ENCODE measurements at places on chromosomes 3 and 15. TPM values are rescaled to one million over a fixed set of nuclear protein-coding genes. Genes with fewer than 3 reads are reported as not detected.

- no peak for DNase-seq
These were observed 23.7 kb upstream of the PRTG start for GRCh38 chr15:55766676-55767075.

DNA sequence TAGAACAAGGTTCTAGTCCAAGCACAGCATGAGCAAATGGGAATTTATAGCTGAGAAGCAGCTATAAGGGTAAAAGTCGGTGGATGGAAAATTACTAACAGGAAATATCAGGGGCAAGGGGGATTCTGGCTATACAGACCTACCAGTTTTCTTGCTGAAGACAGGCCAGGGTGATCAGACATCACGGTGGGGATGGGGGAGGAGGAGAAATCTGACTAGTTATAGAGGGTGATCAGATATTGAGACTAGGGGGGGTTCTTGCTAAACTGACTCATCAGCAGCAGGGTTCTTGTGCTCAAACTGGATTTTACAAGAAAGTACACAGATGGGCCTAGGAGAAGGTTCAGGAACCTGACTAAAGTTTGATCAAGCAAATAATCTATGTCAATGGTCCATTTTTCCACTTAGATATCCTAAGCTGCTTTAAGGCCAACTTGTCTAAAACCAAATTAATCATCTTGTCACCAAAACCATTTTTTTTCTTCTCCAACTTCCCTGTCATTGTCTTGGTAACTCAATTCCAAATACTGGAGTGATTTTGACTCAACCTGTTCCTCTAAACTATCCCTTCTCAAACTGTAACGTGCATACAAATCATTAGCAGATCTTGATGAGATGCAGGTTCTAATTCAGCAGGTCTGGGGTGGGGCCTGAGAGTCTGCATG is 4.6 kb downstream of the TMEM212 start:
- no peak for DNase-seq

- DNase-seq = peak; percentile 16
These were observed 75.6 kb downstream of the MCTP2 start for GRCh38 chr15:94306700-94307650.

DNA sequence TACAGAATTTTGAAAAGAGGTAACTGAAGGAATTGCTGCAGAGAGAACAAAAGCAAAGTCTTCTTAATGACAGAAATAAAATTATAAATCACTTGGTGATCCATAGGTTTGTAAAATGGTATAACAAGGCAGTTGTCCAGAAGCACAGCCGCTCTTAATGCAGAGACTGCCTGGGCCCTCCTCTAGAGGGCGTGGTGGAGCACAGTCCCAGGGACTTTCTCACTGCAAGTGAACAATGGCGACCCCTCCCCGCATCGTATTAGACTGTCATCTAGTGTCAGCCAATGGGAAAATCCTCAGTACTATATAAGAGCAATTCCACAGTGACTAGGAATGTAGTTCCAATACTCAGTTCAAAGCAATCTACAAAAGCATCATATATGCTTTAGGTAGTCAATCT is 26.4 kb upstream of the ZBED2 start:
- no peak for DNase-seq

IL12A gene
- 1.2 TPM for total RNA-seq

ZNF620 gene
- 0.99 TPM for total RNA-seq

PODXL2 gene
- total RNA-seq = 3.4 TPM

DNA sequence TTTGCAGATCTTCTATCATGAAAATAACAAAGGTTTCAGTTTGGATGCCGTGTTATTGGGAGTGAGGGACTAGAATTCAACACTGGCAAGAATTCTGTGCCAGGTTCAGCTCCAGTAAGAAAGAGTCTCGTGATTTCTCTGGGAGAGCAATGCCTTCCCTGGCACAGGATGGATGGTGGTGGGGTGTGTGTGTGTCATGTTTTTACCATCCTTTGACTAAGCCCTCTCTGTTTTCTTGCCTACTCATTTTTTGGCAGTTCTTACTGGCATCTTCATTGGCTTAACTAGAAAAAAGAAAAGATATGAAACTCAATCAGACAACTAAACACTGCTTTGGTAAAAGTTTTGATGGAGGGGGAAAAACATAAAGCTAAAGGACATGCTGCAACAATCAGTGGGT is 86.6 kb downstream of the FMN1 start:
- peak; percentile 40 for DNase-seq

DNA sequence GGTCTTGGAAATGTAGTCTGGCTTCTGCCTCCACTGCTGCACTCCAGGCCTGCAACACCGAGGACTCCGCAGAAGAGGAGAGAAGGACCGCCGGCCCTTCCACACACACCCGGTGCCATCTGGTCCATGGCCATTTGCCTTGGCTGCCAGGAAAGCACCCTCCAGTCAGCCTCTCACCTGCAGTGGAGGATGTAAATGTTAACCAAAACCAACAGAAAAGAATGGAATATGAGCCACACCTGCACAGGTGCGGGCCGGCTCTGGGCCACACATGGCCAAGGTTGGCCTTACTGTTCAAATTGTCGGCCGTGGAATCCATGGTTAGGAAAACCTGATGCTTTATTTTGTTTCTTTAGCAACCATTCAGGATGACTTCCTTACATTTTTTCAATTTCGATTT is 178.3 kb upstream of the C2CD4B start:
- no peak for DNase-seq

- no peak for DNase-seq
These were observed 15.5 kb downstream of the SPTBN5 start for GRCh38 chr15:41878355-41878699.

DNA sequence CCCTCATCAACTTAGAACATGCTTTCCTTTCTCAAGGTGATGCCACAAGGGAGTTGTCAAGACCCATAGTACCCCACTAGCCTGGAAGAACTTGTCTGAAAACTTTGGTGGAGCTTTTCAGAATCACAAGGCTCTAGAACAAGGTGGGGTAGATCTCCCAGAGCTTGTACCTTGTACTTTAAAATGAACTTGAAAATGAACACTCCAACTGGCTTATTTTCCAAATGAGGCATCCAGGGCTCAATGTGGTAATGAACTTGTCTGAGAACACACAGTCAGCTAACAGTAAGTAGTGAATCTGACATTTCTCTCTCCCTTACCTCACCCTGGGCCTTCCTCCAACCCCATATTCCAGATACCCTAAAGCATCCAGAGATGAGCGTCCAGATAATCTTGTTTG is 81.8 kb upstream of the THBS1 start:
- no peak for DNase-seq

GRCh38 chr15:83064859-83065258 is 2.2 kb downstream of the BTBD1 start:
- DNase-seq = no peak

DNA sequence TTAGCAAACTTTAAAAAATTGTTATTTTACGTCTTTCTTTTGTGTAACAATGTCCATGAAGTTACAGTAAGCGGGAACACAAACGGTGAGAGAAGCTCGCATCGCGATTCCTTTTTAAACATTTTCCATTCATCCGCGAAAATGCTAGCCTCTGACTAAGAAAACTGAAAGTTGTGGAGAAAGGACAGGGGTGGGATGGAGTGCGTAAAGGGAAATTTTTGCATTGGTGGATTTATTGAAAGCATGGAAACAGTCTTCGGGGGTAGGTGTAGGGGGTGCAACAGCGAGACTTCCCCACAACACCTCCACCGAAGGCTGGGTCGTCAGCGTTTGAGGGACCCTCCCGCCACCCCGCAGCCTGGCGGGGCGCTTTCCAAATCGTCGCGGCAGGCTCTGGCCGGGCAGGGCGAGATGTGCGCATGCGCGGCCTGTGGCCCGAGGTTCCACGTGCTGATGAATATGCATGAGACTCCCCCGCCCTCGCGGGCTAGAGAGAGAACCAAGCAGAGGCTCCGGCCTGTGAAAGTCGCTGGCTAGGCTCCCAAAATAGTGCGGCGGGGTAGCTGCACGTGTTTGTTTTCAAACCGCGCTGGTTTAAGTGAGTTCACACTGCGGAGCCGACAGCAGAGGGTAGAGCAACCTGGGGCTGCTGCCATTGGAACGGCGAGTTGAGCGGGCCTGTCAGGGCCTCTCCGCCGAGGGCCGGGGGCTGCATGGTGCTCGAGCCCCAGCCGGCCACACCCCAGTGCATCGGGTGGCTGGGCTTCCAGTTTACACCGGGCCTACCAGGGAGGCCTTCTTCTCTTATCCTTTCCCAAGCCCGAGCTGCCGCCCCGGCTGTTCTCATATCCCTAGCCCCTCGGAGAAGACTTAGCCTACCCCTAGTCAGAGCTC is 9.9 kb downstream of the ZIC1 start:
- peak; percentile 43 for DNase-seq

DNA sequence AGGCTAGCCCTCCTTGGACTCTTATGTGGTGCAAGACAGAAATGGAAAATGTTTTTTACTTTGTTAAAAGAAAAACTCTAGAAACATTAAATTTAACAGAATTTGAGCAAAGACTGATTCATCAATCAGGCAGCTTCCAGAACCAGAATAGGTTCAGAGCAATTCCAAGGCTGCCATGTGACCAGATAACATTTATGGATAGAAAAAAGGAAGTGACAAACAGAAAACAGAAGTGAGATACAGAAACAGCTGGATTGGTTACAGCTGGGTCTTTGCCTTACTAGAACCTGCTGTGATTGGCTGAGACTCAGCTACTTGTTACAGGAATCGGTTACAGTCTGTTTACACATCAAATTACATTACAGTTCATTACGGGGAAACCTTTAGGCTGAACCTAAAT is 22.5 kb upstream of the OTOL1 start:
- DNase-seq = no peak

GRCh38 chr3:37808656-37809055 is 53.0 kb upstream of the CTDSPL start:
- DNase-seq = no peak

- DNase-seq = no peak
These were observed 495.9 kb upstream of the GOLIM4 start for GRCh38 chr3:168591587-168591986.

- DNase-seq = no peak
These were observed 10.3 kb upstream of the STAB1 start for GRCh38 chr3:52484680-52485461.

- no peak for DNase-seq
These were observed 138.4 kb upstream of the LRRC3B start for GRCh38 chr3:26484140-26484539.

SYNPR gene
- not detected for total RNA-seq

DNA sequence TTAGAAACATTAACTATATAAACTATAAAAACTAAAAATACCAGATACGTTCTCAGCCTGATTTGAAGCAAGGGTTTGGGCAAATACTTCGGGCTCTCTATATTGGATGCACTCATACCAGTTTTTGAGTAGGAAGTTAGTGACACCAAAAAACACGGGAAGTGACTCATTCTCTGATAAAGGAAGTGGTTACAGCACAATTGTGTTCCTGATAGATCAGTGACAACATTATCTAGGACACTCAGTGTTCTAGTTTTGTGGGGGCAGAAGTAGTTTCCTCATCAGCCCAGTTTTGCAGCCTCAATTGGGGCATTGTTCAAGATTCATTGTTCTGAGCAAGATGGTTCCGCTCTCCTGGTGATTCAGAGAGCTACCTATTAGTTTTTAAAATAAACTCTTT is 469.6 kb upstream of the DPPA4 start:
- DNase-seq = peak; percentile 53

DNA sequence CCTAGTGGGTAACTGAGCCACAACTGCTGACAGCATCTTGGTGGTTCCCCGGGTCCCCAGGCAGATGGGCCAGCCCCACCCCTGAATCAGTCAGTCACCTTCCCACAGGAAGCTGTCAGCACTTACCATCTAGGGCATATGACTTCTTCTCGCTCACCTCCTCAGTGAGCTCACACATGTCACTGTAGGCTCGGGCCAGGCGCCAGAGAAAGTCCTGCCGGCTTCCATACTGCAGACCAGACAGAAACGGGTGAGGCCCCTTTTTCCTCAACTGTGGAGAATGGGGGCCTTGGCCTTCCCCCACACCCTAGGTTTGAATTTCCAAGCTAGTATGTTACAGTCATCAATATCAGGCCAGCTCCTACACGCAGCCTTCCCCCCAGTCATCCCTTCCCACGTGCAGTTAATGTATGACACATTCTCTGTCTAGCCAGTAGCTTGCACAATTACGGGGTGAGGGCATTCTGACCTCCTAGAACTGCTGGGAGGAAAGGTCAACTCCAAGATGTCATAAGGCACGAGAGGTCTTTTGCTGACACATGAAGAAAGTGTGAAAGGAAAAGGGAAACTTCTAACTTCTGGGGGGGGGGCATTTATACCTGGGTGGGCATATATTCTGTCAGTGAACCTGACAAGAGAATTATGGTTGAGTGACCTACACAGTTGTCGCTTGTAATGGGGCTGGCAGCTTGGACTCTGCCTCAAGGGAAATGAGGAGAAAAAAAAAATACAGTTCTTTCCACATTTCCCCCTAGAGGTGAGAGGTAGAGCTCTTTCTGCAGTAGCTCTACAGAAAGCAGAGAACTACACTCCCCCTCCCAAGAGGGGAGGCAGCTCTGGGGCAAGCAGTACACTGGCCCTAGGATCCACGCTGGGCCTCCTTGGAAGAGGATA is 10.9 kb downstream of the RMDN3 start:
- DNase-seq = peak; percentile 56

- peak; percentile 45 for DNase-seq
These were observed 658 bp downstream of the EOGT start for GRCh38 chr3:69012800-69013252.

Data from fibroblast of the aortic adventitia (primary cell).